ENCODE measurements at places on chromosomes 11 and 22.

GRCh38 chr11:102824556-102824955 is 18.9 kb downstream of the MMP3 start:
- no peak for DNase-seq

GRCh38 chr11:10522921-10523320 is 18.1 kb downstream of the RNF141 start:
- DNase-seq: no peak

DNA sequence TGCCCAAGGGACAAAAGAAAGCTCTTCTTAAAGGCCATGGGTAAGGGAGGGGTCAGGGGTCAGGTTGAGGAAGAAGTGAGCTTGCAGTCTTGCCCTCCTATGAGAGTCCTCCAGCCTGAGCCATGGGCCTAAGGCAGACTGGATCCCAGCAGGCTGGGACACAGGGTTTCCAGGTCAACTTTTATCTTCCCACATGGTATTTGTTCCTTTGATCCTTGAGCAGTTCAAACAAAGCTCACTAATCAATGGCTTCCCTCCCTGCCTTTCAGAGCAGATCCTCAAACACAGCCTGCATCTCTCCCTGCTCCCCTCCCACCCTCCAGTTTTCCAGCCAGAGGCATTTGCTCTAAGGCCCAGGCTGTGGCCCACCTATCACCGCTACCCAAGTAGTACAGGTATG is 589.3 kb downstream of the INSC start:
- no peak for DNase-seq

- no peak for DNase-seq
Observed at GRCh38 chr11:3803726-3804495, 4.4 kb upstream of the PGAP2 start.

- no peak for DNase-seq
Observed at GRCh38 chr22:27260087-27260698, 541.4 kb downstream of the MN1 start.

- no peak for DNase-seq
Observed at GRCh38 chr11:75721852-75722668, 4.4 kb downstream of the MOGAT2 start.

DNA sequence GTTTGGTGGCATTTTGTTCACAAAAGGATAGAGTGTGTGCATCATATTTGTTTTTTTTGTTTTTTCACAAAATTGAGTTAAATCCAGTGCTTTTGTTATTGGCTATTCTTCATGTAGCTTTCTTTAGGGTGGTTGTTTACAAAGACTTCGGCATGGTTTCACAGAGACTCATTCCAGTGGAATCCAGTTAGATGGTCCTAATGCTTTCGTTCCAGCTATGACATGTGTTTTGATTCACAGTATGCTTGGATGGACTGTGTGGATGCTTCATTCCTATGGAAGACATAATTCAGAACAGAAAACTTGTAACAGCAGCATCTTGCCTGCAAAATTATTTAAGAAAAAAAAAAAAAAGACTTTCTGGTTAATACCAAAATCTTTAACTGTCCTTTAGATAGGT is 97.9 kb downstream of the PDHX start:
- no peak for DNase-seq

DNA sequence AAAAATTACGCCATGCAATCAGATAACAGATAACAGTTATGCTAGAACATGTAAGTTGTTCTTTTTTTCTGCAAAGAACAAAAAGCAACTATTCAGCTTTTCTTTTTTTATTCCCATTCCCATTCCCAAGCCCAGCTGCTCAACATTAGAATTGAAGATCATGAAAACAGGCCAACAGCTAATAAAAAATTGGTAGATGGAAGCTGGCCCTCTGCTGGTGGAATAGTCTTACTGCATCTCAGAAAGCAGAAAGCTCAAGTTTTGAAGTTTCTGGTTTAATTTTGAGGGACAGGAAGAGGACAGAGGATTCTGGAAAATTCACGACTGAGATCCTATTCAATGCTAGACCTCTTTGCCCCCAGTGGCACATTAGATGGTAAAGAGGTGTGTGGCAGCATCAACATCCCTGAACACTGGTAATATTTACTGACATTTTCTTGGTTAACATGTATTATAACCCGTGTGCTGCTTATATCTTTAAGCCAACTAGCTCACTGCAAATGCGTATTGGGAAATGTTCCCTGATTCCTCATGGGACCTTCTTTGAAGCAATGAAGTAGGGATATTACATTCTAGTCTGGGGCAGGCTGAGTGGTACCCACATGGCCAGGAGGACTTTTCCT is 591.2 kb downstream of the OPCML start:
- DNase-seq: no peak

DNA sequence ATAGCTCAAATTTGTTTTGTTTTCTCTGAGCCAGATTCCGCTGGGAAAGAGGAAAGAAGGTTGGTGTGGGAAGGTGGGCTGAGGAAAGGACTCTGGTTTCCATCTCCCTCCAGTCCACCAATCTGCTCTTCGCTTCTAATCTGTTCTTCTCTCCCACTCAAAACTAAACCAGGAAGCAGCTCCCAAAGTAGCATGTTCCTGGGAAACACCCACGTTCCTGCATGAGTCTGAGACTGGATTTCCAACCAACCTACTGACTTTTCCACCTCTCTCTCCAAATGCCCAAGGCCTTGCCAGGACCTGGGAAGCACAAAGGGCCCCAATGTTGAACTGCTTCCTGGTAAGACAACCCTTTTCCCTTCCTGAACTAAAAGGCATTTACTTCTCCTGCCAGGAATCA is 110.2 kb downstream of the WT1 start:
- no peak for DNase-seq

DNA sequence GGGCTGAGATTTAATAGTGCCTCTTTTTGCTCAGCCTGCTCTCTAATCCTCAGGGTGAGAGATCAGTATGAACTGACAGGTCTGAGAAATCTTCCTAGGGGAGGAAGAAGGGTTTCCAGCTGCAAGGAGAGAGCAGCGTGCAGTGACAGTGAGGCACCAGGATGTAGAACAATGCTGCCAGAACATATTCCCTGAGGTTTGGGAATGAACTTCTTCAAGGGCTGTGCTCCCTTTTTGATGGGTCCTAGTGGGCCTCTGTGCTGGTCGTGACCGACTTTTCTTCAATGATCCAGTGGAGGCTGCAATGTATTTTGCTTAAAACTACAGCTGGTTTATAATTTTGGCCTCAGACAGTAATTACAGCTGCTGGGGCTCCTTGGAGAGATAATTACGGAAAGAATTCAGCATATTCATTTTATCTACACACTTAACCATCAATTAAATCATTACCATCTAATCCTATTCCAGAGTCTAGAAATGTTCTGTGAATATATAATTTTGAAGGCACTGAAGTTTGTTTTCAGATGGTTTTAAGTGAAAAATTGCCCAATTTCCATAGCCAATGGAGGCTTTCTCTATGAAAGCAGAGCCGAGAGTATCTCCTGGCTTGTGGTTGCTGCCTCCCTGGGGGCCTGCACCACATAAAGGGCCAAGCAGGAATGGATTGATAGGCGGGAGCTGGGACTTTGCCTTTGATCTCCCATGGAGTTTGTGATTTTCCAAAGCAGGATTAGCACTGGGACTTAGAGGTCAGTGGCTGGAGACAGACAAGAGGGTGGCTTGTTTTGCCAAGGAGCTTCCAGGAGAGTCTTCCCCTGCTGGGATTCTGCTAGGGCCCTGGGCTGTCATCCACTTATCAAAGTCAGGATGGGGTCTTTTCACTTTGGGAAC is 41.0 kb upstream of the OLFML1 start:
- no peak for DNase-seq

GRCh38 chr22:42489000-42489399 is 30.6 kb downstream of the RRP7A start:
- no peak for DNase-seq

- DNase-seq: no peak
Observed at GRCh38 chr11:35035894-35036408, 103.0 kb upstream of the CD44 start.

- no peak for DNase-seq
Observed at GRCh38 chr11:66962801-66963200, 4.6 kb upstream of the PC start.

GRCh38 chr22:30582788-30583545 is 8.5 kb upstream of the GAL3ST1 start:
- no peak for DNase-seq

DNA sequence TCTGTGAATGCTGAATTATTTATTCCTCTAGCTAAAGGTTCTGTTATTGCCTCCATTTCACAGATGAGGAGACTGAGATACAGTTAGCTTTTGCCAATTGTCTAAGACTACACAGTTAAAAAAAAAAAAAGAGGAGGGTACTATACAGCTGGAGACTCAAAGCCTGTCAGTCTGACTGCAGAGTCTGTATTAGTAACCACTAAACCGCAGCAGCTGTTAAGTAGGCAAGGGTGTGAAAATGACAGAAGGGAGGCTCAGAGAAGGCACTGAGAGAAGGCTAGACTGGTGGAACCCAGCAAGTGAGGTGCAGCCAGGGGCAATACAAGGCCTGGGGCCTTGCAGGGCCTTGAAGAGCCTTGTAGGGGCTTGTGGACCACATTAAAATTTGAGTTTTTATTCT is 181.2 kb downstream of the CSNK2A3 start:
- DNase-seq: no peak

DNA sequence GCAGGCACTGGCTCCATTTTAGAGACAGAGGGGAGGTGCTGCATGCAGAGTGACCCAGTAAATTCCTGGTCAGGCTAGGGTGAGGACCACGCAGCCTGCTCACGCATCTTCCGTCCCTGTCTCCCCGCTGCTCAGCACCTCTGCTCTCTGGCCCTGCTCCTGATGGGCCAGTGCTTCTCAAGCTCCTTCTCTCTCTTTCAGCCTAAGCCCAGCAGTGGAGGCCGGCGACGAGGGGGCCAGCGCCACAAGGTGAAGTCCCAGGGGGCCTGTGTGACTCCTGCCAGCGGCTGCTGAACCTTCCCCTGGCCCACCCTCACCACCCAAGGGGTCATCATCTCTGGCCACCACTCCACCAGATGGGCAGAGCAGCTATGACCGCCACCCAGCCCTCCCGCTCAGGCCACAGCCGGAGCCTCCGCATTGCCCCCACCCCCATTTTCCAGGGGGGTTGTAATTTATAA is 24.7 kb downstream of the GTPBP1 start:
- DNase-seq: no peak

DNA sequence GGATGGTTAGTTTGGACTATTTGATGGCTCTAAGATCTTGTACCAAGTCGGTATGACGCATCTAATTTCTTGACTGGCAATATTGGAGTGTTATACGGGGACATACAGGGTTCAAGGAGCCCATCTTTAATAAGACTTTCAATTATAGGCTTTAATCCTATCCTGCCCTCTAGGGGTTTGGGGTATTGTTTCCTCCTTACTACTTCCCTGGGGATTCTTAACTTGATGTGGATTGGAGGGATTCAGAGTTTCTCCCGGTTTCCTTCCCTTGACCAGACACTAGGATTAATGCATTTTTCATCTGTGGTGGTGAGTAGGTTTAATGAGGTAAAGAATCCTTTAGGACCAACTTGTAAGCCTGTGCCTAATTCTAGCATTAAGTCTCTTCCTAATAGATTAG is 18.8 kb downstream of the CYP2D6 start:
- no peak for DNase-seq

DNA sequence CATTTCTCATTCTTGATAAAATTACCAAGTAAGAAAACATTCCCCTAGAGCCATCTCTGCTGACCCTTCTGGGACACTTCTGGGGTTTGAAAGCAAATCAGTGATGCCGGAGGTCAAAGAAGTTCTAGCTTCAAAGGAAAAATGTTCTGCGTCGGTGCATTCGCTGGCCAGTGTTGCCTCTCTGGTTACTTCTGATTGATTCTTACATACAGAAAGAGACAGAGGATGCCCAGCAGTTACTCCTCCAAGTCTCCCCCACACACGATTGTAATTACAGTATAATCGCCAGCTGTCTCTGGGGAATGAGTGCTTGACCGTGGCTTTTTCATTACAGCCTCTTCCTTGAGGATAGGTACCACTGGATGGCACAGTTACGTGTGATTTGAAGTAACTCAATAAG is 150.9 kb downstream of the SNX19 start:
- DNase-seq: no peak

DNA sequence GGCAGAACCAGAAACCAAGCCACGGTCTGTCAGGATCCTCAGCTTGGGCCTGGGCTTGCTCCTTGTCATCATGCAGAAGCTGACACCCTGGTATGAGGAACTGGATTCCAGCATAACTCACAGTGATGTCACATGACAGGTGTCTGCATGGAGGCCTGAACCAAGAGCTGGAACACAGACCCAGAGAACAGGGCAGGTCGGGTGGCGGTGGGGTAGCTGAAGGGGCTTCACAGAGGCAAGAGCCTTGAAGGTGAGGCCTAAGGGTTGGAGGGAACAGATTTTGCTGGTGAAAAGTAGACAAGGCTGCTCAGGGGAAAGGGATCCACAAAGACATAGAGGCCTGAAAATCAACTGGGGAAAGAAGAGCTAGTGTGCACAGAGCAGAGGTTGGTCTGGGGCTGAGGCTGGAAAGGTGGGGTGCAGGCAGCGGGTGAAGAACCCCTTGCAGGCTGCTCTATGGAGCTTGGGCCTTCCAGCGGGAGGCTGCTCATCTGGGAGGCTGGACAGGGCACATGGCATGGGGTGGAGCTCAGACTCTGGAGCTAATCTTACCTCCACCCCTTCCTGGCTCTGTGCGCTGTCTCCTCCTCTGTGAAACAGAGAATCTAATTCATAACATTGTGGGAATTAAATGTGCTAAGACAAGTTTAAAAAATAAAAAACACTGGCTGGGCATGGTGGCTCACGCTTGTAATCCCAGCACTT is 18.4 kb upstream of the RPS3 start:
- DNase-seq: no peak

DNA sequence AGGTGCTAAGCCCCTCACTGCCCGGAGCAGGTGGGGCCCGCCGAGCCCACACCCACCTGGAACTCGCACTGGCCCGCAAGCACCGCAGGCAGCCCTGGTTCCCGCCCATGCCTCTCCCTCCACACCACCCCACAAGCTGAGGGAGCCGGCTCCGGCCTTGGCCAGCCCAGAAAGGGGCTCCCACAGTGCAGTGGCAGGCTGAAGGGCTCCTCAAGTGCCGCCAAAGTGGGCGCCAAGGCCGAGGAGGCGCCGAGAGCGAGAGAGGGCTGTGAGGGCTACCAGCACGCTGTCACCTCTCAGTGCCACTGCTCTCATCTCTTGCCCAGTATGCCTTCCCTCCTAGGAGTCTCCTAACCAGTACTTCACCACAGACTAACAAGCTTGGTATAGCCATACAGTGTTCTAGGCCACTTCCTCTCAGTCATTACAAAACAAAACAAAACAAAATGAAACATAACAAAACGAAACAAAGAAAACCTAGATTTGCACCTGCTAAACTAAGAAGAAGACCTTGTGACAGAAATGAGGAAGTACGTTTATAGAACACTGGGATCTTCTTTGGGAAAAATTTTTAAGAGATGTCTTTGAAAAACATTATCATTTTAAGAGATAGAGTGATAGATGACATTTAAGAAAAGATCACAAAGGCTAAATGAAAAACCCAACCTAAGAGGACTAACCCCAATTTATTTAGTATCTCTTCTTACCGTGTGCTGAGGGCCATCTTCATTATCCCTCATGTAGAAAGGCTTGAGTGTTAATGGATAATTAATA is 47.7 kb upstream of the GAB2 start:
- no peak for DNase-seq

Data from activated CD8-positive, alpha-beta memory T cell treated with anti-CD3 and anti-CD28 coated beads for 1 hour (primary cell).